Right ventricle myocardium superior (tissue), 1 donor: ENCODE measurements at places on chromosomes 13 and 19. TPM values are rescaled to one million over a fixed set of nuclear protein-coding genes. Genes with fewer than 3 reads are reported as not detected.

- DNase-seq: no peak
Measured at GRCh38 chr13:30743319-30744055, 8.1 kb downstream of the ALOX5AP start.

GRCh38 chr13:110538632-110539031 lies 22.9 kb downstream of the RAB20 start:
- peak; percentile 74 for DNase-seq

DNA sequence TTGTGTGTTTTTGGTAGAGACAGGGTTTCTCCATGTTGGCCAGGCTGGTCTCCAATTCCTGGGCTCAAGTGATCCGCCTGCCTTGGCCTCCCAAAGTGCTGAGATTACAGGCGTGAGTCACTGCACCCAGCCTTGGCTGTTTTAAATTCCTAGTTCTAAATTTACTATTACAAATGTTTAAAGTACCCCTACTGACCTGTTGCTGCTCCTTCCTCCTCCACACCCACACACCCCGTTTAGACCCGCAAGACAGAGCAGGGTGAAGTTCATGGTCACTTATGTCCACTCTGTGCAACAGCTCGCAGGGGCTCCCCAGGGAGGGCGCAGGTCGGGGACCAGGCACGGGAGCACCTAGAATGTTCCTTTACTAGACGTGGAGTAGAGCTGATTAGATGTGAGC lies 28.7 kb downstream of the TMEM161A start:
- no peak for DNase-seq

DNA sequence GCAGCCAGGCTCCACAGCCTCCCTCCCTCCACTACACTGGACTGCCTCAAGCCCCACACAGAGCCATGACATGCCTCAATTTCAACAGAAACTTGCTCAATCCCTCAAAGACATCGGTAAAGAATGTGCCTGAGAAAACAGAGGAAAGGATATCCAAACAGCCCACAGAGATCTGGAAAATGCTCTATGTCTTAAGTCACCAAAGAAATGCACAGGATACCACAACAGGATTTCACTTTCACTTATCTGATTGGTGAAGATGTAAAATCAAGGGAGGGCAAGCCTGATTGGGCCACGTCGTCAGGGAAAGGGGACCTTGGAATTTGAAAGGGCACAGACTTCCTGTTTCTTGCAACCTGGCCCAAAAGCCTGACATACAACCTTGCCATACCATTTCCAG lies 14.2 kb downstream of the CACNA1A start:
- no peak for DNase-seq

DNA sequence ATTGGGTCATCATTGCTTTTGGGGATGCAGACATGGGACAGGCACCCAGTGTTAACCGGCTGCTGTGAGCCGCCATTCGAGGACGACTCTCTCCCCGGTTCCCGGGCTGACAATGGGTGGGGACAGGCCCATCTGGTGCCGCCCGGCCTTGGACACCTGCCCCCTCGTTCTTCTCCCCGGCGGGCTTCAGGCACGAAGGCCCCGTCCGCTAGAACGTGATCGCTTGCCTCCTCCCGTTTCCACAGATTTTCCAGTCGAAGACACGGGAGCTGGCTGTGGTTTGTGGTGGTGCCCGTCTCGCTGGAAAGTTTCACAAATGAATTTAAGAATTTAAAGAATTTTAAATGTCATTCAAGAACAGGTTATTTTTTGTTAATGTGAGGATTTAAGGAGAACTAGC lies 2.0 kb downstream of the PALM start:
- peak; percentile 56 for DNase-seq

DNA sequence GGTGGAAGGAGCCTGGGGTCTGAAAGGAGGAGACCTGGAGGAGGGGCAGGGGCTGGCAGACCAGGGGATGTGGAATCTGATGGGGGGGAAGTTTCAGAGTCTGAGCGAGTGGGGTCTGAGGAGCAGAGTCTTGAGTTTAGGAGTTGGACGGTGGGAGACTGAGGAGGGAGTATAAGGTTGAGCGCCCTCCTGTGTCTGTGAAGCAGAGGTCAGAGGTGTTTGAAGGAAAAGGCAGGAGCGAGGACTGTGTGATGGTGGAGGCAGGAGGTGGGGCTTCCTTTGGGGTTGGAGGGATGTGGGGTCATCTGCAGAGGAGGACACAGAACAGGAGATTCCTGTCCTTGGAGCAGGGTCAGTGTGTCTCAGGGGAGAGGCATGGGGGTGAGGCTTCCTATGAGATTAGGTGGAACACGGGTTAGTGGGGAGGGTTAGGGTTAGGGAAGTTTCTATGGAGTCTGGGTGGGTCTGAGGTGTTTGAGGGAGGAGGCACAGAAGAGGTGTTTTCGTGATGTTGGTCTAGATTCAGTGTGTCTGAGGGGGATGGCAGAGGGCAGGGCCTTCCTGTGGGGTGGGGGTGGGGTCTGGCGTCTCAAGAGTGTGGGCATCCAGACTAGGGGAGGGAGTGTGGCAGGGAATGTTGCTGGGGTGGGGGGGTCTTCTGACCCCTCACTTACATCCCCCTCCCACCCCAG lies 8.3 kb downstream of the RYR1 start:
- DNase-seq: no peak

GRCh38 chr13:91668866-91669495 lies 270.6 kb downstream of the GPC5 start:
- no peak for DNase-seq

DNA sequence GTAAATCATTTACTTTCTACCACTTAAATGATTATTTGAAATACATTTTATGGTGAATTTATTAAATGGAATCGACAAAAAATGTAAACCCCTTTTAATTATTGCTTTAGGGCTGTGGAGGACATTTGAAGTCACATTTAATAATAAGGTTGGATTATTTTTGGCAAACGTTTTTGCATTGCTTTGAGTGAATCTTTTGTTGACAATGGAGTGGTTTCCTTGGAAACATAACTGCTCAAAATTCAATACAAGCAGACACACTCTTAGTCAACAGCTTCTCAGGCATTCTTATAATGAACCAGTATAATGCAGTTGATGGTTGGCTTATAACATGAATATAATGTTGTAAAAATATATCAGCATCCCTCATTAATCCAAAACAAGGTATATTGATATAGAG lies 104.7 kb downstream of the DCLK1 start:
- DNase-seq: no peak

- peak; percentile 84 for DNase-seq
Measured at GRCh38 chr19:29665826-29666577, 741 bp downstream of the PLEKHF1 start.

GRCh38 chr13:74438901-74439300 lies 304.7 kb upstream of the KLF12 start:
- DNase-seq: no peak

DNA sequence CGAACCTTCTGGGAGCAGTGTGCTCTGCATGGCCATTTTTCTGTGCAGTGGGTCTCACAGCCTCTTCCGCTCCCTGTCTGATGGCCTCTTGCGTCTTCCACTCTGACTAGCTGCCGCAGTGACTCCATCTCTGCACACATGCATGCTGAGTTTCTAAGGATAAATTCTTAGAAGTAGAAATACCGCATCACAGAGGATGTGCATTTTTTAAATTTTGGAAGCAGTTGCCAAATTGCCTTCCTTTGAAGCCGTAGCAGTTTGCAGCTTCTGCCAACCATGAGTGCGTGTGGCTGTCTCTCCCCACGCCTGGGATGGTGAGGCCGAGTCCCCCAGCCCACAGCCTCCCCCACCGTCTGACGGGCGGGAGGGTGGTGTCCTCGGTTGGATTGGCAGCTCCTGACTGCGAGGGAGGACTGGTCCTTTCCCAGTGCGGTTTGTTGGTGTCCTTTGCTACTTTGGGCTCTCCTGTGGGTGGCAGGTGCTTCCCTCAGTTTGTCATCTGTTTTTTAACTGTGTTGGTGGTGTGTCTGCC lies 9.8 kb downstream of the FZR1 start:
- DNase-seq: no peak

DNA sequence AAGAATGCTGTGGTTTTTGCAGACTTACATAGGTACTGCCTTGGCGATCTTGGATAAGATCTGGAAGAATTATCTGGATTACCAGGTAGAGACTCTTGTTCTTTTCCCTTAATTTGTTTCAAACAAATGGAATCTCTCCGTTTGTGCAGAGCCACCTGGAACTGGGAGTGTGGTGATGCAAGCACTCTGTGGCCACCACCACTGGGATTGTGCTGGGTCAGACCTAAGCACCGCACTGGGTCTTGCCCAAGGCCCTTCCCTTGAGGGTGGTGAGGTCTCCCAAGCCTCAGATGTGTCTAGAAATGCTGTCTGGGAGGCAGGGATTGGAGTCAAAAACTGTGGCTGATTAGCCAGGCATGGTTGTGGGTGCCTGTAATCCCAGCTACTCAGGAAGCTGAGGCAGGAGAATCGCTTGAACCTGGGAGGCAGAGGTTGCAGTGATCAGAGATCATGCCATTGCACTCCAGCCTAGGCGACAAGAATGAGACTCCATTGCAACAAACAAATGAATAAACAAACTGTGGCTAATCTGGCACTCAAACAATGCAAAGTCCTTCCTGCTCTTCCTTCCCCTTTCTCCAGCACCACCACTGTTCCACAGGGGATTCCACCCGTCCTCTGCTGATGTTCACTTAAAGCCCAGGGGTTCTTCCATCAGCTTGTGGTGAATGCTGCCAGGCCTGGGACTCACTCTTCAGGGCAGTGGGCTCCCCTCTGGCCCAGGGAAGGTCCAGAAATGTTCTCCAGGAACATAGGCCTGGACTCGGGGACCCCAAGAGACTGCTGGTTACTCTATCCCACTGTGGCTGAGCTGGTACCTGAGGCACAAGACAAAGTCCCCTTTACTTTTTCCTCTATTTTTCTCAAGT lies 10.8 kb upstream of the CEACAM1 start:
- DNase-seq: no peak

- no peak for DNase-seq
Measured at GRCh38 chr13:97460004-97460775, 26.2 kb downstream of the RAP2A start.

DNA sequence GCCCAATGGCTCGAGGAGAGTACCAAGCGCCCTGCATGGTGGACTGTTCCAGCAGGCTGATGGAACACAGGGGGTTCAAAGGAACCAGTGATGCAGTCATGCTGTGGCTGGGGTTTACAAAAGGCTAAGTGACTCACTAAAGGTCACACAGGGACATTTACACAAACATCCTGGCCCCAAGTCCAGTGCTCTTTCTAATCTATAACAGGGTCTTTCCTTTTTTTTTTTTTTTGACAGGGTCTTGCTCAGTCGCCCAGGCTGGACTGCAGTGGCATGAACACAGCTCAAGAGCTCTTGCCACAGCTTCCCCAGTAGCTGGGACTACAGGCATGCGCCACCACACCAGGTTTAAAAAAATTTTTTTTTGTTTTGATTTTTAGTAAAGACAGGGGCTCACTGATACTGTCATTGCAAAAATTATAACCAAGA lies 2.8 kb upstream of the SLC25A15 start:
- no peak for DNase-seq

- no peak for DNase-seq
Measured at GRCh38 chr19:3096267-3096901, 2.2 kb downstream of the GNA11 start.

DNA sequence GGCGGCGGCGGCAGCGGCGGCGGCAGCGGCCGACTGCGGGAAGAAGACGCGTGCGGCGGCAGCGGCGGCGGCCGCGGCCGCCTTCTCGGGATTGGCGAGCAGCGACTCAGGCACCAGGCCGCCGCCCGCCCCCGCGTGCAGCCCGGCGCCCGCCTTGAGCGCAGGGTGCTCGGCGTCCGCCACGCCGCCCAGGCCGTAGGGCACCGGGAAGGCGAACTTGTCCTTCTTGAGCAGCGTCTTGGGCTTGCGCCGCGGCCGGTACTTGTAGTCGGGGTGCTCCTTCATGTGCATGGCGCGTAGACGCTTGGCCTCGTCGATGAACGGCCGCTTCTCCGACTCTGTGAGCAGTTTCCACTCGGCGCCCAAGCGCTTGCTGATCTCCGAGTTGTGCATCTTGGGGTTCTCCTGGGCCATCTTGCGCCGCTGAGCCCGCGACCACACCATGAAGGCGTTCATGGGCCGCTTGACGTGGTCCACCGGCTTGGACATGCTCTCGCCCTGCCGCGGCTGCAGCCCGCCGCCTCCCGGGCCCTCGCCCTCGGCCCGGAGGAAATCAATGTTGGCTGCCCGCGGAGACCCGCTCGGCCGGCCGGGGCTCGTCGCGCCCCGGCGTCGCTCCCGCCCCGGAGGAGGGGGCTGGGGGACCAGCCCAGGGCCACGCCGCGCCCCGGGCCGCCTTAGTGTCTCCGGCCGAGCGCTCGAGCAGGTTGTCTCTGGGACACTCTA lies 621 bp downstream of the SOX21 start:
- DNase-seq: no peak

DNA sequence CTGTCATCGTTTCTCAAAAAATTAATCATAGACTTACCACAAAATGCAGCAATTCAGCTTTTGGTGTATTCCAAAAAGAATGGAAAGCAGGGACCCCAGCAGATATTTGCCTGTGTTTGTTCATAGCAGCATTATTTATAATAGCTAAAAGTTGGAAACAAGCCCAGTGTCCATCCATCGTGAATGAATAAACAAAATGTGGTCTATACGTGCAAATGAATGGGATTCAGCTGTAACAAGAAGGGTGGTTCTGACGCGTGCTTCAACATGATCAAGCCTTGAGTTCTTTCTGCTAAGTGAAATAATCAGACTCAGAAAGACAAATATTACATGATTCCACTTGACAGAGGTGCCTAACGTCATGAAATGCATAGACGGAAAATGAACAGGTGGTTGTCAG lies 36.4 kb downstream of the PSG11 start:
- DNase-seq: no peak

DNA sequence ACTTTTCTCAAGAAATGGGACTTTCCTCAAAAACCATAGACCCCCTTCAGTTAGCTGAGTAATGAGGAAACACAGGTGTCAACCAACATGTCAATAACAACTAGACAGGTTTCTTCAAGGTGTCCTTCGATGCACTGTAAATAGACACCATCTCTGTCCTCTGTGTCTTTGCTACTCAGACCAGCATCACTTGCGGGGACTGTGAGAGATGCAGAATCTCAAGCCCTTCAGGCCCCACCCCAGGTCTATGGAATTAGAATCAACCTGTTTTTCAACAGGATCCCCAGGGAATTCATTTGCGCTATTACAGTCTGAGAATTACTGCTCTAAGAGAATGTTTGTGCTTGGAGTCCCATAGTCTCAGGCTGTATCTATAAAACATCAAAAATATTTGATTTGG lies 469.9 kb downstream of the COG6 start:
- no peak for DNase-seq

GRCh38 chr19:2820112-2820702 lies 539 bp downstream of the ZNF554 start:
- DNase-seq: no peak

The SSBP4 gene
- 30.4 TPM for total RNA-seq

The ZNF304 gene
- total RNA-seq: 7.5 TPM

The TLE2 gene
- 55.7 TPM for total RNA-seq

The A1BG gene
- 4.1 TPM for total RNA-seq

The ZNF790 gene
- total RNA-seq: 9.8 TPM

The PGLYRP1 gene
- total RNA-seq: not detected

The CD22 gene
- total RNA-seq: 0.56 TPM

The ATP8B3 gene
- 0.46 TPM for total RNA-seq

The ZNF177 gene
- 2.4 TPM for total RNA-seq

The ZNF440 gene
- total RNA-seq: 4.5 TPM
